Heart right ventricle (tissue), 16 donors: ENCODE measurements at places on chromosomes 1 and 21.

DNA sequence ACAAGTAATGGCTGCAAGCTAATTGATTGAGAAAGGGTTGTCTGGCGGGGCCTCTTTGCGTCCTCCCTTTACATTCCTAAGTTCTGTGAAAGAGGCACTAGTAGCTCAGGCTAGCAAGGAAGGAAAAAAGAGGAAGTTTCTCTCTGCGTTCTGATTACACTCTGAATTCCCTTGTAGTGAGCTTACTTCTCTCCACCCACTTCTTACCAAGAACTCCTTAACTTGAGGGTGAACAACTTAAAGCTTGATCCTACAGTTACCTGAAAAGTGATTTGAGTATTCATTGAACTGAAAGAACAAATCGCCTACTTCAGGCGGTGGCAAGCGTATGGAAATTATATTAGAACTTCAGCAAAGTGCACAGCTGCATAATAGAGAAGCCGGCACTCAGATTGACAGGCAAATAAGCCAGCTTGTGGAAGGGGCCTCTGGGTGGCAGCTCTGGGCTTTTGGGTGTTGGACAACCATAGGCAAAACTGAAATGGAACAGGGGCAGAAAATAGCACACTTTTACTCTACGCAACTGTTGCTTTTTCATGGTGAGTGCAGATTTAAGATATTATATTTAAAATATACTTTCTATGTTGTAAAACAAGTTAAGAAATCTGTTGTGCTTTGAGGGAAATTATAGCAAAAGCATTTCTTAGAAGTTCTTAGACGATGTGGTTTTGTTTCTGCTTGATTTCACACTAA lies 464.5 kb downstream of the USP25 start:
- H3K4me1 ChIP-seq, result peaks cover 4% of the 10 kb centered on the region
- peak overlapping the region; percentile 86 for H3K27ac ChIP-seq

GRCh38 chr1:228278432-228278941 lies 70.6 kb downstream of the OBSCN start:
- H3K27ac ChIP-seq, result no peak overlapping the region
- no peaks in the 10 kb centered on the region for H3K27me3 ChIP-seq
- H3K4me1 ChIP-seq, result peaks cover 5% of the 10 kb centered on the region
- no peak overlapping the region for H3K4me3 ChIP-seq
- DNase-seq, result no peak
- peaks cover 55% of the 10 kb centered on the region for H3K36me3 ChIP-seq

DNA sequence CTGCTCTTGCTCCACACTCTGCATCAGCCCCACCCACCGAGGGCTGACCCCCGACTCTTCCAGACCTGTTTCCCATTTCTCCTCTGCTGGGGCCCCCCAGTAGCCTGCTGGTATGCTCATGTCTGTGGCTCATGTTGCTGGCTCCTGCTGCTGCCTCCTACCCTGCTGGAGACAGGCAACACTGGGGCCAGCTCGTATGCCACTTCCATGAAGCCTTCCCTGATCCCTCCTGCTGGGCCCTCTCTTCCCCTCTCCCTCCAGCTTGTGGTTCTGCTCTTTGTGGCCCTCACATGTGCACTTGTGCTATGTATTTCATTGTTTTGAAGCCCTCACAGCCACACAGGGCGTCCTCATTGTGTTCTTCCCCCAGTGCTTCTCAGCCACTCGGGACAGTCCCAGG lies 40.5 kb downstream of the CNN3 start:
- peaks cover 9% of the 10 kb centered on the region for H3K4me1 ChIP-seq
- DNase-seq, result no peak
- no peak overlapping the region for H3K4me3 ChIP-seq
- no peaks in the 10 kb centered on the region for H3K27me3 ChIP-seq
- no peak overlapping the region for H3K27ac ChIP-seq

DNA sequence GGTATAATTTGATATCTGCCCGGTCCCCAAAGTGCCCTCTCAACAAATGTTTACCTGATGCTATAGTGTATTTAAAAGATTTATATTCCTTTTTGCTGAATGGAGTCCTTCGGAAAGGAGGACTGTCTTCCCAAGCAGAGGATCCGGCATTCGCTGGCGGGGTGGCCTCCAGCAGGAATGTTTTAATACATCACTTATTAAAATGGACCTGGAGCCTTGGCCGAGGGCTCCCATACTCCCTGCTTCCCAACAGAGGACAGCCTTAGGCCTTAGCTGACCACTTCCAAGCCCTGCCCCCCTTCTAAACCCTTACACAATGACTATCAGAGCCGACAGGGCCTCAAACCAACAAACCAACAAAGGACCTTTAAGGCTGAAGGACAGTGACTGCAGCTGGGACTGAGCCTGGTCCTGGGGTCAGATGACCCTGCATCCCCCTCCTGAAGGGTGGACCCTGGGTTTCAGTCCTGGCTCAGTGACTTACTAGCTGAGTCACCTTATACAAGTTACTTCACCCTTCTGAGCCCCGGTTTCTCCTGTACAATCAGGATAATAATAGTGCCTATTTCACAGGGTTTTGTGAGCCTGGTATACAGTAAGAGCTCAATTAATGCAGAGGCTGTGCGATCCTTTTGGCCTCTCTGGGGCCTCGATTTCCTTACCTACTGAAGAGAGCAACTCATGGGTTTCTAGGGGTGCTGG lies 5.6 kb downstream of the CAMK2N1 start:
- DNase-seq, result no peak
- peaks cover 8% of the 10 kb centered on the region for H3K4me1 ChIP-seq
- H3K4me3 ChIP-seq, result no peak overlapping the region
- no peak overlapping the region for H3K27ac ChIP-seq
- H3K36me3 ChIP-seq, result no peaks in the 10 kb centered on the region

DNA sequence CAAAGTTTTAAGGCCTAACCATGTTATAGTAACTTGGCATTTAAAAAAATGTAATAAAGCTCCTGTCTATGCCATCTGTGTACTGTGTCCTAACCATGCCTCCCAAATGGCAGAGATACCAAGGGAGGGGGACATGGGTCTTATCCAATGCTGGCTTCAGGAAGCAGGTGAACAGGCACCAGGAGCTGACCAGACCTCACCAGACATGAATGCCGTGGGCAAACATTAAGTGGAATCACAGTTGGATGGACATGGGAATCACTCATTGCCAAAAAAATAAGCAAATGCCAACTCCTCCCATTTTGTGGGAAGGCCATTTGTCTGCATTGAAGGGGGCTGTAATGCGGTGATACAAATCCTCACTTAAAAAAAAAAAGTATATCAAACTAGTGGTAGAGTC lies 22.9 kb downstream of the PROX1 start:
- no peak overlapping the region for H3K4me3 ChIP-seq
- peaks cover 19% of the 10 kb centered on the region for H3K4me1 ChIP-seq
- DNase-seq, result no peak

DNA sequence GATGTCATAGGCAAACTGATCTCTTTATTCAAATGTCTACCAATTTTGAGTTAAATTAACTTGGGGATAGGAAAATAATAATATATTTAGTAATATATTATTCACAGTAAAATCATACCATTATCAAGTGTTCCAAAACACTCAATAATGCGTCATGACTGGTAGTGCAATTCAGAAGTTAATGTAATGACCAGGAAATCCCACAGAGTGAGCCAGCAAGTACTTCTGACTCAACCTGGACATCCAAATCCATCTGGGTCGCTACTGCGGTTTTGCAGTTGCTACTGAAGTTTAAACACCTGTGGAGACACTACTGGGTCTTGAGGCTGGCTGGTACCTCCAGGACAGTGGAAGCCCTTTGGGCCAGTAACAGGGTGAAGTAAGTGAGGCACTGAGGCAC lies 44.8 kb downstream of the DPYD start:
- H3K4me1 ChIP-seq, result no peaks in the 10 kb centered on the region
- no peaks in the 10 kb centered on the region for H3K27me3 ChIP-seq
- H3K4me3 ChIP-seq, result no peak overlapping the region

DNA sequence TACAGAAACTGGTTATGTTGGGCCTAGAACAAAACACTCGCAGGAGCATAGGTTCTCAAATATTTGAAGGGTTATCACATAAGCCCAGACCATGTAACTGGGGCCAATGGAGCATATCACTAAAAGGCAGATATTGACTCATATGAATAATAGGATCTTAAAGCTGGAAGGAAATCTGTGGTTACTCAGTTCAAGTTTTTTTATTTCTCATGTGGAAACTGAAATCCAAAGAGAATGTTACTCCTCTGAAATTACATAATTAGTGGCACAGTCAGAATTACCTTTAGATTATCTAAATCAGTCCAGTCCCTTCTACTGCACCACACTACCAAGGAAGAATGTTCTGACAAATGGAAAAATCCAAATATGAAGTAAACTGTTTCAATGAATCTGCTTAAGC lies 12.0 kb downstream of the SLAMF8 start:
- no peak for DNase-seq
- peaks cover 33% of the 10 kb centered on the region for H3K36me3 ChIP-seq
- no peaks in the 10 kb centered on the region for H3K27me3 ChIP-seq
- no peak overlapping the region for H3K27ac ChIP-seq
- no peaks in the 10 kb centered on the region for H3K4me1 ChIP-seq

DNA sequence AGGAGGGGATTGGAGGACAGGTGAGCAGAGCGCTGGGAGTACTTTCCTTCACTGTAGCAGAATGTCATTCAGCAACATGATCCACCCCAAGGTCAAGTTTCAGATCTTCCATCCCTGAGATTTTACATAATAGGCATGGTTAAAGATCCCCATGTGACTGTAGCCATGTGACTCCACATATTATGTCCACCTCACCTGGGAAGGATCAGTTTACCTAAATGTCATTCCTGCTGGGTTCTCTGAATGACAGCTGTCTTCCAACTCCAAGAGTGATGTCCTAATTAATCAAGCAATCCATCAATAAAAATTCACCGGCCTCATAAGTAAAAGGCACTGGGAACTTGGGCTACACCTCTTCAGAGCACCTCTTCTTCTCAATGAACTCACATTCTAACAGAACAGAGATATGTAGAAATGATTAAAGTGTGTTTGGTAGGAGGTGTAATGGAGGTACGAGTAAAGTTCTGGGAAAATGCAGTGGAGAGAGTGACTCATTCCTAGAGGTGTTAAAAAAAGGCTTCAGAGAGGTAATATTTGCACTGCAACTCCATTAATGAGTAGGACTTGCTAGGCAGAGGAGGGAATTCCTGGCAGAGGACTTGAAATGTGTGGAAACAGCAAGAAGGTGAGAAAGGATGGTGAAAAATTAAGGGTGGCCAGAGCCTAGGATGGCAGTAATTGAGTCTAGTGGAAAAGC lies 22.2 kb upstream of the MAPKAPK2 start:
- no peaks in the 10 kb centered on the region for H3K27me3 ChIP-seq
- no peak overlapping the region for H3K4me3 ChIP-seq
- DNase-seq, result no peak
- peak overlapping the region; percentile 91 for H3K27ac ChIP-seq

DNA sequence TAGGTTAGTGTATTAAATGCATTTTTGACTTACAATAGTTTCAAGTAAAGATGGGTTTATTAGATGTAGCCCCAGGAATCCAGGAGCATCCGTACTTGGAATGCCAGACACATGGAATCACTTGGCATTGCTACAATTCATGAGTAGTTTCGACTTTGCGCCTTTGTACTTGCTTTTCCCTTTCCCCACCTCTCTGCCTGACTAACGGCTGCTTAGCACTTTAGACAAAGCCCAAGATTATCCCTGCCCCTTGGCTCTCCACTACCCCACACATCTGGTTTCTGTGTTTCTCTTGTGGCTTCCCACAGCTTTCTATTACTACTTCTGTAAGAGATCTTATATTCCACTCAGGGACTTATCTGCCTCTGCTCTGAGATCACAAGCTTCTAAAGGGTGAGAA lies 397.7 kb upstream of the POU3F1 start:
- no peak overlapping the region for H3K27ac ChIP-seq
- H3K4me3 ChIP-seq, result no peak overlapping the region
- H3K27me3 ChIP-seq, result peaks cover 15% of the 10 kb centered on the region
- no peaks in the 10 kb centered on the region for H3K36me3 ChIP-seq
